ENCODE measurements at places on chromosomes 5 and 9.

DNA sequence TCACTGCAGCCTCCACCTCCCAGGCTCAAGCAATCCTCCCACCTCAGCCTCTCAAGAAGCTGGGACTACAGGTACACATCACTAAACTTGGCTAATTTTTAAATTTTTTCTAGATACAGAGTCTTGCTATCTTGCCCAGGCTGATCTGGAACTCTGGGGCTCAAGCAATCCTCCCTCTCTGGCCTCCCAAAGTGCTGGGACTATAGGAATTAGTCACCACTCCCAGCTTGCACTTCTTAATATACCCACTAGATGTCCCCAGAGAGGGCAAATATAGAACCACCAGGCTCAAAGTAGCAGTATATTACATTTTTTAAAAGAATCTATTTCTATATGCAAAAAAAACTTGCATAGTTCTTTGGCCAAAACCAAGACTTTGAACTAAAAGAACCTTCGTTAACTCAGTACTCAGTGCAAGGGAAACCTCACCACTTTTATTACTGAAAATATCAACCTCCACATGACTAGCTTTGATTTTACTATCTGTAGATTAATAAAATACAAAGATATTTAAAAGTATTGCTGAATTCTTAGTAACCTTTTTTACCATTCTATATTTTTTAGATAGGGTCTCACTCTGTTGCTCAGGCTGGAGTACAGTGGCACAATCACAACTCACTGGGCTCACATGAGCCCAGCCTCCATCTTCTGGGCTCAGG, 25.8 kb upstream of the HSD17B3 start:
- DNase-seq = no peak

DNA sequence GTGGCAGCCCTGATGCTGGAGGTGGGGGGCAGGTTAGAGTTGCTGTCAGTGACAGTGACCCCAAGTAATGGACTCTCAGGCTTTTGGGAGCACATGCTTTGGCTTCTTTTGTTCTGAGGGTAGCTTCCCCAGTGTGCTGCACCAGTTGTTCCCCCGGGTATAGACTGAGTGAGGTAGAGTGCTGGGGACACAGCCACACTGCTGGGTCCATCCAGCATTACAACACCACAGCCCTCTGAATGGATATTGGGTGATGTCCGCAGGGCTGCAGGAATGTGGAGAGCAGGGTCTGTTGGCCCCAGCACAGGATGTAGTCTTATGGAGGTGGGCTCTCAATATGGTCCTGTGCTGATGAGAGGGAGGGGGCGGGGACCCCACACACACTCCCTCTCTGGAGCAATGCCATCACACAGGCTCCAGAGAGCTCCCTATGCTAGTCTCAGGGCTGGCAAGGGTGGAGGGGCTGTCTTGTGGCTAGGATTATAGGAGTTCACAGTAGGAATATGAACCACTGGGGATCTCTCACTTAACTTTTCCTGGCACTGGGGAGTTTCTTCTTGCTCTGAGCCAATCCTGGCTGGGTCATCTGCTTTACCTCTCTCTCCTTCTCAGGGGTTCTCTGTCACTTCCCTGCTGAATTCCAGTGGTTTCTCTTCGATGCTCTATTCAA, 20.7 kb downstream of the OSMR start:
- no peak for DNase-seq

GRCh38 chr9:34346873-34347799, 17.8 kb downstream of the NUDT2 start:
- DNase-seq = no peak

DNA sequence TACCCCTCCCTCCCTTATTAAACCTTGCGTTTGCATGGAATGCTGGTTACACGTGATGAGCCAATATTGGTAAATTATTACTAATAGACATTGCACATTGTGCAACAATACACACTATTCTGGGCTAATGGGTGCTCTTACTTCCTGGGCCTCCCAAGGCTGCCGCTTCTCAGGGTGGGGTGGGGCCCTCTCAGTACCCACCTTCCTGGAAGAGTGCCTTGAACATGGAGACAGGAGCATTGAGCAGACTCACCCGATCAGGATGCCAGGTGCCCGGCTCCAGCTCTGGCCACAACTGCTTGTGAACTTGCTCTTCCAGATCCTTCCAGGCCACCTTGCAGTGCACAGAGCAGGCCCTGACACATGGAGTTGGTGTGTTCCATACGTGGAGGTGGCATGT, 24.7 kb upstream of the CEP72 start:
- no peak for DNase-seq

DNA sequence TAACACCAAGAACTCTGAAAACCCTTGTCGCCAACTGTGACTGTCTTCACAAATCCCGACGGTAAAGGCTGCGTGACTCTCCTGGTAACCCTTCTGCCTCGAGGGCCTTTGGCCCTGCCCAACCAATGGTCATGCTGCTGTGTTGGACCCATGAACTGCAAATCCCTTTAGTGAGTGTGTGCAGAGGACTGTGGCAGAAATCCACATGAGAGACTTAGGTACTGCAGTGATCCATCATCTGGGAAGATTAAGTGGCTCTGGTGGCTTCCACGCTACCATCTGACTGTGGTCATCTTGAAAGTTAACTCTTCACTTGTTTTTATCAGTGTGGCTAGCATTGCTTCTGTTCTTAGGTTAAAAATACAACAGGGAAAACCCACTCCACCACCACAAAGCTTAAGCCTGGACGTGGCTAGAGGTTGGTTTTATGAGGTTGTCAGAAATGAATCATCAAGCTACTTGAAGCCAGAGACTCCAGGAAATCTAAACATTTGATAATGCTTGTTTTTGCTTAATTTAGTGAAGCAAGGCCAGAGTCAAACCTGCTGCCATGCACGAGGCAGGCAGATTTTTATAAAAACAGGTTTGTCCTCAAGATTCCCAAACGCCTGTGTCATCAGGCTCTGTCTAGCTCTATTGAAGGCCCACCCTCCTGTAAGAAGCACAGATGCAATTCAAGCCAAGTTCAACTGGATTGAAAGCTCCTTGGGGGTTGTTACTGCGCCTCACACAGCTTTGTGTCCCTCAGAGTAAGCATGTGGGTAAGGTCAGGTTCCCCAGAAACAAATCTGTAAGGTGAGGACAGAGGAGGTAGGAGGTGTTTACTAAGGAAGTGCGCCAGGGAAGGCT, 52.7 kb upstream of the ERCC6L2 start:
- no peak for DNase-seq

DNA sequence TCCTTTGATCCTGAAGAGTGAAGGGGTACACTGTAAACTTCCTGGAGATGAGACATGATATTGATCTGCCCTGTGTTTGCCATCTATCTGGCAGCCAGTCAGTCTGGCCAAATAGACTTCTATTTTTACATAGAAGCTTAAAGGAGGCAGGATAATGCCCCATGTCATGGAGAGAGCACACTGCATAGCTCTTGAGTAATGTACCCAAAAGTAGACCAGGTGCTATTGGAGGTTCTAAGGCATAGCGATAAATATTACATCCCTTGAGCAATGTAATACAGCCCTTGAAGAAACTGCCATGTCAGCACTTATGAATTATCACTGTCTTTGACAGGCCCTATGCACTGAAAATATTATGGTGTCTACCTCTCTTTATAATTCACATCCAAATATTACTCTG, 131.8 kb downstream of the GHR start:
- DNase-seq = no peak

- DNase-seq = no peak
Observed at GRCh38 chr5:164306662-164307061, 801.2 kb downstream of the MAT2B start.

DNA sequence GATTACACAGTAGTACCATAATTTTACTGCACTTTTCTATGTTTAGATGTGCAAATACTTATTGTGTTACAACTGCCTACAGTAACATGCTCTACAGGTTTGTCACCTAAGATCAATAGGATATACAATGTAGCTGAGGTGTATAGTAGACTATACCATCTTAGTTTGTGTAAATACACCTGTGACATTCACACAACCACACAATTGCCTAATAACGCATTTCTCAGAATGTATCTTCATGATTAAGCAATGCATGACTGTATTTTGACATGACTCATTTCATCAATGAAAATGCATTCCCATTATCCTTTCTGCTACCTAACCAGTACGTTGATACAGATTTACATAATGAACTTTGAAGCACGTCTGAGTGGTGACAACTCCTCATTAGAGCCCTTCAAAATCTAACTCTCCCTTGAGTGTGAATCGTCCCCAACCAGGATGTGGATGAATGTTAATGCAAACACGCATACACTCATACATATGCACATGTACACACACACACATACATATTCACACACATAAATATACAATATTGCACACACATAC, 28.4 kb downstream of the GZMK start:
- no peak for DNase-seq

DNA sequence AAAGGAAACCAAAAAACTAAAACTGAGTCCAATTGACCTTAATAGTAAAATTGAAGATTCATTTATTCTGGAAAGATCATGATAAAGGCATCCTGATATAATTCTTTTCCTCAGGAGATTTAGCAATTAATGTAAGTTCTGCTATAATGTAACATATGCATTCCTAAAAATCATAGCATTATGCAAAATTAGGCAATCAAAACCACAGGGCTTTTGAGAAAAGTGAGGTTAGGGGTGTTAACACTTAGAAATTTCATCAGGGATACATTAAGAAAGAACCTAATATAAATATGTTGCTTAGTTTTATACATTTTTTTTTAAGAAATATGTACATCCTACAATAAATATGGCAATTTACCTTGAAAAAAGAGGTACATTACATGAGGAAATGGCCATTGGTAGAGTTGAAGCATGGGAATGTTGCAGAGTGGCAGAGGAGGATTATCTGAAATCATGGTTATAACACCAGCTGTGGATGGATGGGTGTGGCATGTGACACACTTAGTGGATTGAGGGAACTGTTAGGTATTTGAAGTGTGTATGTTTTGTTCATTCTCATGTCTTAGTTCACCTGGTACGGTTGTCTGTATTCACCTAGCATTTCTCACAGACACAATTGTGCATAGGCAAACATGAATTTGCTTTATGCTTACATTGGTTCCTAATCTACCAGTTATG, 51.1 kb downstream of the CCNH start:
- DNase-seq = no peak

DNA sequence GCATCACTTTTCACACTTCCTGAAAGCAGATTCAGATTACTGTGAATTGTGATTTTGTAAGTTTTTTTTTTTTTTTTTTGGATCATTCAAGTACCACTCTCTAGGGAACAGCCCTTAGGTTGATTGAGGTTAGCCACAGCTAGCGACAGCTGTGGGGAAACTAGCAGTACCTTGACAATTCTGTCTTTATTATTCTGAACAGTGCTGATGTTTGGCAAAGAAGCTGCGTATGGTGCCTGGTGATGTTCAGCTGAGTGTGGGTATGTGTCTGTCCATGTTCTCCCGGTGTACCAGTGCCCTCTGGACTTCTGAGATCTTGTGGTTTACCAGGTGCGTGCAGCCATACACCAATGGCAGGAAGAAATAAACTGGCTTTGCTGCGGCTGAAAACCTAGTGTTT, 117.3 kb upstream of the PLPPR1 start:
- no peak for DNase-seq

GRCh38 chr9:116395699-116396037, 242.1 kb downstream of the PAPPA start:
- DNase-seq = no peak

GRCh38 chr9:122349201-122349600, 21.6 kb upstream of the PTGS1 start:
- DNase-seq = no peak

GRCh38 chr5:119284031-119284430, 71.8 kb upstream of the TNFAIP8 start:
- no peak for DNase-seq

DNA sequence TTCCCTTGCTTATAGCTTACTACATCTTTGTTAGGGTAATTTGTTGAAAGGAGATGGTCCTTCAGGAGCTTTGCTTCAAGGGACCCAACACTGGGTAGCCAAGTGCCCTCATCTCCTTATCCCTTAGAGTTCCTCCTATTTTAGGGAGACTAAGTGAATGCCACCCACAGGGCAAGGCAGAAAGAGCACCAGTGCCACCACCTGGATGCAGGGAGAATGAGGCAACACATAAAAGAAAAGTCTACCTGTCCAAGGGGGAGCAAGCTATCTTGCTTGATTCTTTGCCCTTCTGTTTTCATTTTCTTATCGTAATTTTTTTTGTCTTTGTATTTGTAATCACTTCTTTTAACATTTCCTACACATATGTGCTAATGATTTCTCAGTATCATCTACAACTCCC, 205.5 kb downstream of the NPR3 start:
- DNase-seq = no peak

DNA sequence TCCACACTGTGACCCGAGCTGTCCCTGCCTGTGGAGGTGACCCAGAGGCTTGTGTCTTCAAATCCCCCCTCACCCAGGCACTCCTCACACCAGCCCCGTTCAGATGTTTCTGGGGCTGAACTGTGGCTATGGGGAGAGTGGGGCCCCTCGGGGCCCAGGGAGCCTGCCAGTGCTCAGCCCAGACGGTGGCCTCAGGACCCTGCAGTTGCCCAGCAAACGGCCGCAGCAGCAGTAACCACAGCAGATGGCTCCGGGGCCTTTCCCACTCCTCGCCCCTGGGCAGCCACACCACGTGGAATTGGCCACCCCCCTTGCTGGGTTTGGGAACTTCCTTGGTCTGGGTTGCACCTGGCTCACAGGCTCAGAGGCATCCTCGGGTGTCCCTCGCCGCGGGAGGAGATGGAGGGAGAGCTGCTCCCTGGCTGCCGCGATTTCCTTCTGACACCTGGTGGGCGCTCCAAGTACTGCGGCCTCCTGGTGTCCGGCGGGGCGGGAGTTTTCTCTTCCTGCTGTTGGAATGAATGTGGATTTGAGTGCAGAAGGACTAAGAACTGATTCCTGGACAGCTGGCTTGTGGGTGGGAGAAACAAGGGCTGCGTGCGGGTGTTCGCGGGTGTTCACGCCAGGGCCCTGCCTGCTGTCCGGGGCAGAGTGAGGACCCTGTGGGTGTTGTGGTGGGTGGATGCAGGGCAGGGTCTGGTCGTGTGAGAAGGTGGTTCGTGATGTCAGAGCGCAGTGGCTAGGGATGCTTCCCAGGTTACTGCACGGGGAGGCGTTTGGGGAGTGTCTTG, 97.5 kb downstream of the COL5A1 start:
- no peak for DNase-seq

DNA sequence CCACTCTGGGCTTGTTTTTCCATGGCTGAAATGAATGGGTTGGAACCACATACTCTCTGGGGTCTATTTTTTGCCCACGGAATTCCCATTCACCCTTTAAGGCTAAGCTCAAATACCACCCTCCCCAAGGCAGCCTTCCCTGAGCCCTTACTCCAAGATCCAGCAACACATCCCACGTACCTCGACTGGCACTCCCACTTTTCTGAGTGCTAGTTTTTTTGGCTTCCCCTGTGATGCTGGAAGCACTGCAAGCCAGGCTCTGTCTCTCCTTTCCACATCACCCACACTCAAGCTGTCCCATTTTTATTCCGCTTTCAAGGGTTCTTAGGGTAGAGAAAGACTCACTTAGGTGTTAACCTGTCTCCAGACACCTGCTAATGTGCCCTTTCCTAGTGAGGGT, 6.0 kb downstream of the ST6GALNAC6 start:
- no peak for DNase-seq

- no peak for DNase-seq
Observed at GRCh38 chr5:111937094-111937493, 180.1 kb upstream of the NREP start.

Data from GF-D8 (cell line).